ENCODE measurements at places on chromosomes 11 and 22.

DNA sequence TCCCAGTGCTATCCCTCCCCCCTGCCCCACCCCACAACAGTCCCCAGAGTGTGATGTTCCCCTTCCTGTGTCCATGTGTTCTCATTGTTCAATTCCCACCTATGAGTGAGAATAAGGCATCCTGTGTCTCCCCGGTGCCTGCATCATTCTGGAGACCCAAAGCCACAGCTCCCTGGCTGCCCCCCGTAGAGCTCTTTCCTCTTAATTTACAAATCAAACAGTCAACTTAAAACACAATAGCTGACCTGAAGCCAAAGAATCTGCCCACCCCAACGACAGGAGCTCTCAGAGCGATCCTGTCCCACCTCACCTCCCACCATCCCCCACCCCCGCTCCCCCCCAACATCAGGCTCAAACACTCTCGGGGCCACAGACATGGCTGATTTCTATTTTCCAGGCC is 558.3 kb downstream of the BRD1 start:
- no peak for DNase-seq

- no peak for DNase-seq
Observed at GRCh38 chr22:19951346-19951745, 9.7 kb upstream of the TXNRD2 start.

DNA sequence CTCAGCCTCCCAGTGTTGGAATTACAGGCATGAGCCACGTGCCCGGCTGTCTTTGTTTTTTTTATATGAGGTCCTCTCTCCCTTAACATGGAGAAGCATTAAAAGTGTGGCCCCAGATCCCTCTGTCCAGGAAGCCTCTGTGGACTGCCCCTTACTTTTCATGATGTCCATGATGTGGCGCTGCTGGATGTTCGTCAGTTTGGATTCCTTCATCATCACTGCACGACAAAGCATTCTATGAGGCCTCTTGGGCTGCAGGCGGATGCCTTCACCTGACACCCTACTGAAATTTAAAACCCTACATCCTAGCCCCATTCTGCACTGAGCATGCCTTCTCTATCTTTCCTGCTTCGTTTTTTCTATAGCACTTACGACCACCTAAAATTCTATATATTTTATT is 2.1 kb downstream of the C22orf23 start:
- no peak for DNase-seq

DNA sequence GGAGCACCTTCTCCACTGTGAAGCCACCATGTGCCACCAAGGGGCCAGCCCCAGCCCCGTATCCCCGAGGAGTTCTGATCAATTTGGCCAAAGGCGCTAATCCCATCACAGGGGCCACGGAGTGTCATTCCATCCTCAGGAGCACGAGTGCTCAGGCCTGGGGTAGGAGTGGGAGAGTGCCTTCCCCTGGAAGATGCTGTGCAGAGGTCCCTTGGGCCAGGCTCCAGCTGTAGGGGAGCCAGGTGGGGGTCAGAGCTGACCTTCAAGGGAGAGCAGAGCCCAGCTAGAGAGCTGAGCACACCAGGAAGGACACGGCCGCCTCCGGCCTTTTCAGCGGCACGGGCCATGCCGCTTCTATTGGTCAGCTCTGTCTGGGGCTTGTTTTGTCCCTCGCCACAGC is 1459.9 kb downstream of the BRD1 start:
- no peak for DNase-seq

DNA sequence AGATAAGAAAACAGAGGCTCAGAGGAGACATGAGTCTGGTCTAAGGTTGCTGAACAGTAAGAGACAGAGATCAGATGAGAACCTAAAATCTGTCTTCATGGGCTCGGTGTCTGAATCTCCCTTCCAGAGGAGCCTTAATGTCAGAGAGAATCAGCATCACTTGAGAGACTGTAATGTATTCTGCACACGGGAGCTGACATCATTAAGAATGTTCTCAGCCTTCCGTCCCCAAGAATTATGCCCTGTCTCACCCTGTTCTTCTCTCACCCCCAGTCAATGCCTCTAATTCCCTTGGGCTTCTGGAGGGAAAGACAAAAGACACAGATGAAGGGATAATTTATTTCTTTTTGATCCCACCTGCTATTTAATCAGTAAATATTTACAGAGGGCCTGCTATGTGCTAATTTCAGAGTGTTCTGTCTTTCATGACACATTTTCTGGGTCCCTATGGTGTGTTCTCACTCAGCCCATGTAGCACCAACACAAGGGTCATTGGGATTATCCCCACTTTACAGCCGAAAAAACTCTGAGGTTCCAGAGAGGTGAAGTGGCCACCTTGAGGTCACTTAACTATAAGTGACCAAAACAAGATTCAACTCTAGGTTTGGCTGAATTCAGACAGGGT is 61.8 kb downstream of the CD82 start:
- DNase-seq = no peak

DNA sequence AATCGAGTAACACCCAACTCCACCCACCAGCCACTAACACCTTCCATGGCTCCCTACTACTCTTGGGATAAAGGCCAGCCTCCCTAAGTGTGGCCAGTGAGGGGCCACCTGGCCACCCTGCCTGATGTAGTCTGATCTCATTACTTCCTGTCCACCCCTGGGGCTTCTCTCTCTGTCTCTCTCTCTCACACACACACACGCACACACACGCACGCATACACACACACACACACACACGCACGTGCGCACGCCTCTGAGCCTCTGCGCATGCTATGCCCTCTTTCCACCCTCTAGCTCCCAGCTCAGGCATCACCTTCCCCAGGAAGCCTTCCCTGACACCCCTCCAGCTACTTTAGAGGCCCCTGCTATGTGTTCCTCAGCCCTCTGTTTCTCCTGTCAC is 3.9 kb downstream of the MFNG start:
- no peak for DNase-seq

DNA sequence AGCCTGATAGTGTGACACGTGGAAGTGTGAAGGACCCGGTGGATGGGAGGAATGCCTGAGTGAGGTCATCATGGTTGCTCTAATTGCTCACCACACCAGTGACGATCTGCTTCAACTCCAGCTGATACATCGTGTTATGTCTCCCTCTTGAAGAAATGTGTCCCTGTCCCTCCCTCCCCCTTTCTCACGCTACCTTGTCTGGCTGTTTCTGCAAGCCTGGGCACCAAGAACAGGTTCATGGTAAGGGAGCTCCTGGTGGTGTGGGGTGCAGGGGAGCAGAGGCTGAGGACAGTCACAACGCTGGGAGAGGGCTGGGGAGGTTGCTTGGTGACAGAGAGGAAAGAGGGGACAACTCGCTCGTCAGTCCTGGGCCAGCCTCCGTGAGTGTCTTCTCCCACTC is 413.4 kb downstream of the SOX6 start:
- no peak for DNase-seq

DNA sequence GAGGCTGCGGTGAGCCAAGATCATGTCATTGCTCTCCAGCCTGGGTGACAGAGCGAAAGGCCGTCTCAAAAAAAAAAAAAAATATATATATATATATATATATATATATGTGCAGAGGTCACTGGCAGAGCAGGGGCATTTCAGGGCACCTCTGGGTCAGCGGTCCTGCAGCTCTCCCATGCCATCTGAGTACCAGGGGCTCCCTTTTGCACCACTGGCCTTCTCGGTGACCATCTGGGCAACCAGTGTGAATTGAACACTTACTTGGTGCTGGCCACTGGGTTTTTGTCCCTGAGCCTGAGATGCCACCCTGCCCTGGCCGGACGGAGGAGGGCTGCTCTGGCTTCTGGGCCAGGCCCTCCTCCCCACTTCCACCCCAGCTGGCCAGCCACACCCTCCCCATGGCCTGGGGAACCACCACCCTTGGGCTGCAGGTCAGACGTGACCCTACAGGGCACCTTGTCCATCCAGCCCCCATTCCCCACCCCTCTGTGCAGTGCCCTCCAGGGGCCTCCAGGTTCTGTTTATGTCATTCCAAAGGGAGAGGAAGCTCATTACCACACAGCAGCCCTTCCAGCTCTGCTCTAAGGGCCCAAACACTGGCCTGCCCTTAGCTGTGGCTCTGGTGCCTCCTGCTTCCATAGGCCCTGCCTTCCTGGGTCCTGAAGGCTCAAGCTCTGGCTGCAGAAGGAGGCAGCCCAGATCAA is 10.3 kb downstream of the MAPK8IP1 start:
- DNase-seq = no peak

- DNase-seq = peak; percentile 35
Observed at GRCh38 chr22:30754971-30755758, 60.5 kb downstream of the OSBP2 start.

GRCh38 chr11:313787-314553 is at the start of gene IFITM1:
TSS of gene IFITM1 (plus strand) at chr11:314040. CDS start at chr11:314171, 131 bp downstream.
- peak; percentile 59 for DNase-seq

GRCh38 chr11:77580712-77581337 is 8.9 kb upstream of the AQP11 start:
- no peak for DNase-seq

- DNase-seq = no peak
Observed at GRCh38 chr22:26068571-26068970, 100.7 kb upstream of the SEZ6L start.

- DNase-seq = no peak
Observed at GRCh38 chr11:63508009-63508408, 2.1 kb downstream of the LGALS12 start.

DNA sequence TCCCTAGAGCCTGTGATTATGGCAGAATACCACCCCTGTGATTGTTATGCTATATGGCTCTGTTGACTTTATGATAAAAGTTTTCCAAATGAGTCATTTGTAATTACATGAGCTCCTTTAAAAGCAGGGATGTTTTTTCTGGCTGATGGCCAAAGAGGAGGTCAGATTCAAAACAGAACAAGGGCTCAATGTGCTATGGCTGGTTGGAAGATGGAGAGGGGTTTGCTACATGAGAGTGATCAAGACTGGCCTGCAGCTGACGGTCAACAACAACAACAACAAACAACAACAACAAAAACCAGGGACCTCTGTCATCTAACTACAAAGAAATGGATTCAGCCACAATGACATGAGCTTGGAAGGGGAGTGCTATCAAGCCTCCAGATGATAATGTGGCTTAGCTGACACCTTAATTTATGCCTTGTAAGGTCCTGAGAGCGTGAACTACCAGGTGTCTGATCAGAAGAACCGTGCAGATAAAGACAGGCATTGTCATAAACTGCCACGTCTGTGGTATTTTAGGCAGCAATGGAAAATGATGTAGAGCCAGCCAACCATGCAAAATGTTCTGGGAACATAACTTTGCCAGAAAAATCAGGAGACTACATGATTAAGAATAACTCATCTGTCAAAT is 47.2 kb downstream of the PIWIL3 start:
- no peak for DNase-seq

- no peak for DNase-seq
Observed at GRCh38 chr22:30170129-30170528, 76.4 kb downstream of the LIF start.

GRCh38 chr11:13954591-13954990 is 7.9 kb upstream of the SPON1 start:
- DNase-seq = no peak

- DNase-seq = no peak
Observed at GRCh38 chr11:116888884-116889549, 51.6 kb upstream of the APOA1 start.

DNA sequence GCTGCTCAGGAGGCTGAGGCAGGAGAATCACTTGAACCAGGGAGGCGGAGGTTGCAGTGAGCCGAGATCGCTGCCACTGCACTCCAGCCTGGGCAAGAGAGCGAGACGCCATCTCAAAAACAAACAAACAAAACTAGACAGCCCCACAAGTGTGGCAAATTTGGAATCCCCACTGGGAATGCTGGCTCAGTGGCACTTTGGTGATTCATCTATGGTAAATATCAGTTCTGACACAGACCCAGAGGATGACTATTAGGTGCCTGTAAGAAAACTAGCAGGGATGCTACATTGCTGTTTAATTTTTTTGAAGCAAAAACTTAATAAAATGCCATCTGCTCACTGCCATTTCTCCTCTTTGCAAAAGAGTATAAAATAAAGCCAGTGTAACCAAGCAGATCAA is 107.9 kb downstream of the NAT10 start:
- DNase-seq = no peak

GRCh38 chr11:57622263-57622662 is 24.8 kb downstream of the SERPING1 start:
- no peak for DNase-seq

GRCh38 chr11:9771071-9771511 is 107.2 kb downstream of the SWAP70 start:
- DNase-seq = no peak

Data from activated CD4-positive, alpha-beta T cell treated with anti-CD3 and anti-CD28 coated beads for 4 hours (primary cell).